ENCODE measurements at places on chromosomes 11 and 22.

DNA sequence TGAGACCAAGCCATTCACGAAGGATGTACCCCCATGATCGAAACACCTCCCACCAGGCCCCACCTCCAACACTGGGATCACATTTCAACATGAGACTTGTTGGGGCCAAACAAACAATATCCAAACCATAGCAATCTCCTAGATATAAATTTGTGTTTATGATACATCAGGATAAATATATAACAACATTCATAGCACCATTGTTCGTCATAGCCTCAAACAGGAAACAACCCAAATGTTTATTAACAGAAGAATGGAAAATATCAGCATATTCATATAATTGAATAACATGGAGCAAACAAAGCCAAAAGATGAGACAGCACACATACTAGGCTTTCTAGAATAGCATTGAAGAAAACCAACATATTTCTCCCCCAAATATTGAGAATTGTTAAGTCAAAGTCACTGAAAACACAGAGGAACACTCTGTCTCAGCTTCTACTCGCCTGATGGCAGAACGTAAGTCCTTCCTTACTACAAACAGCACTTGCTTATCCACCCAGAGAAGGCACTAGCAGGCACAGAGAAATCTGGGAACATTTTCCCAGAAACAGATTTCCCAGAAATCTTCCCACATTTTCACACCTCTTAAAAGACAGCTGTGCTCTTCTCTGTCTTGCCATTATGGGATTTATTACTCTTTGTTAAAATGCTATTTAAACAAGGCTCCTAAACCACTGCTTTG, 8.1 kb upstream of the GDPD4 start:
- no peak for DNase-seq

- no peak for DNase-seq
Measured at GRCh38 chr11:8298801-8299786, 35.4 kb upstream of the LMO1 start.

GRCh38 chr11:72041364-72042063, 38.8 kb downstream of the NUMA1 start:
- DNase-seq, result peak; percentile 43

GRCh38 chr22:20147237-20147988, 3.4 kb downstream of the CCDC188 start:
- no peak for DNase-seq

DNA sequence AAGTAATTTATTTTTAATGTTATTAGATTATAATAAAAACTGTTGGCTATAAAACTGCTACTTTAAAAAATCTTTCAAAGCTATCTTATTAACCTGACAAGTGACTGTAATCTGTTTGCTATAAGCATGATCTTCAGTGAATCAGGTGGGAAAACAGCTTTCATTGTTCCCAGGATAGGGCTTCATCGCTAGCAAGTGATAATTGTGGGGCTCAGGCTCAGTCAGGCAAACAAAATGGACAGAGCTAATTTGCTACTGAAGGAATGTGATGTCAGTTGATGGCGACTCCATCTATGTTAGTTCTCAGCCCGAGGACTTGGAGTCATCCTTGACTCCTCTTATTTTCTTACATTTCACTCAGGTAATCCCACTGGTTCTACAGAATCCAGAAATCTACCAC, 125.0 kb downstream of the RASSF10 start:
- DNase-seq, result no peak

- peak; percentile 72 for DNase-seq
Measured at GRCh38 chr22:46803031-46803880, 40.8 kb downstream of the TBC1D22A start.

DNA sequence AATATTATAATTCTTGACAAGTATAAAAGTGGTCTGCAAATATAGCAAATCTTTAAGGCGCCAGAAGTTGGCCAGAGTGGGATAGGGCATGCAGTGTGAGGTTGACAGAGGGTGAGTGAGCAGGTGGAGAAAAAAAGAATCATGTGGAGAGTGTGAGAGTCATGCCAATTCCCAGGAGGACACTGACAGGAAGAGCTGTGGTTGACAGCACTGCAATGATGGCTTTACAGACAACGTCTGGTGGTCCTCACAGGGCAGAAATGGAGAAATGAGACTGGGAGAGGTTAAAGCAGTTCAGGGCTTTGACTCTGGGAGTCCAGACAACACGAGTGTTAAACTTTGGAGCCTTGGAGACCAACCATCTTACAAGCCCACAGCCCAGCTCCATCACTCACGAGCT, 34.9 kb downstream of the SERPIND1 start:
- no peak for DNase-seq

DNA sequence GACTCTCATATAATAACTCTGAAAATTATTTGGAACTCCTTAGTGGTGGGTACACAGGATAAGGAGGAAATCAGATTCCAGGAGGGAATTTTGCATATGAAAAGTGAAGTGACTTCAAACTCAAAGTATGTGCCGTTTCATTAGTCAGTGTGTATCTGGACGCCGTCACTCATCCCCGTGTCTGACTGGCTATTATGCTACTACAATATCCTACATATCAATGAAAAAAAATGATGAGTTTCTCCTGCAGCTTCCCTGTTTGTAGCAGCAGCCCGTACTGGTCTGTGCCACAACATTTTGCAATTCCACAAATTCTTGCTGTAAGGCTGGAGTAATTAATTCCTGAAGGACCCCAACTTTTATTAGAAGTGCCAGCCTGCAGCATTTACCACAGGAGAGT, 16.5 kb downstream of the WT1 start:
- no peak for DNase-seq

DNA sequence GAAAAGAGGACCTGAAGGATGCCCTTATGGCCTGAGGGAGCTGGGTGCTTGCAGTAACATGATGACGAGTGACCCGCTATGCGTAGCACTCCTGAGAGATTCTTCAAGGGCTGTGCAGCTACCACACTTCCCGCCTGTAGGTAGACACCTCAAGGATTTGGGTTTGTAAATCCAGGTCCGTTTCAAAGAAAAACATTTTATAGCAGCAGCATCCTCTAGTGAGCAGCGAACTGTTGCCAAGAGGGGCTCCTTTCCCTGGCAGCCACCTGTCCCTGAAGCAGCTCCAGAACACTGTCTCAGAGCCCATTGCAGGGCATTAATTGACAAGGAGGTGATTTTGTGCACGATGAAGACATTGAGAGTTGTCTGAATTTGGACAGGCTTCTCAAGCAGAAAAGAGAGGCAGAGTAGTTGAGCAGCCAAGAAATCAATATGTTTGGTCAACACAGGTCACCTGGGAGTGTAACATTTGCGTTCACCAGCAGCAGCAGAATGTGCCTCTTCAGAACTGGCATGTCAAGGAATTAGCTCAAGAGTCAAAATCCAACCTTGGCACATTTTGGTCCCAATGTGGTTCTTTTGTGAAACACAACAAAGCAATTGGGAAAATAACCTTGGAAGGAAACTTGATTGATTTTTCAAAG, 209.8 kb upstream of the MTNR1B start:
- DNase-seq, result no peak

- no peak for DNase-seq
Measured at GRCh38 chr11:47553406-47553743, 443 bp upstream of the CELF1 start.

DNA sequence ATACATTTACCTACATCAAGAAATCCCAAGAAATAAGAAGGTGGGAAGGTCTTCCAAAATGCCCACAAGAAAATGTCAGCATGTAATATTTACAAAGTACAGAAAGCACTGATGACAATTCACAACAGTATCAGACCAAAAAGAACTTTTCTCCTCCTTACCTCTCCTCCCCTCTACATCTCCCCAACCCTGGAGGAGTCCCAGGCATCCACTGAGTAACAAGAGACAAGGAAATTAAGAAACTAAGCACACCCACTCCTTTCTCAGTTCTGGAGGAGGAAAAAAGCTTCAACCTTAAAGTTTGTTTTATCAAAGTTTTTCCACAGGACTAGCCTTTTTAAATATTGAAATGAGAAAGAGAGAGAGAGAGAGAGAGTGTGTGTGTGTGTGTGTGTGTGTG, 2.0 kb upstream of the SERGEF start:
- DNase-seq, result no peak

- no peak for DNase-seq
Measured at GRCh38 chr11:105296386-105296785, 156.8 kb upstream of the CARD18 start.

DNA sequence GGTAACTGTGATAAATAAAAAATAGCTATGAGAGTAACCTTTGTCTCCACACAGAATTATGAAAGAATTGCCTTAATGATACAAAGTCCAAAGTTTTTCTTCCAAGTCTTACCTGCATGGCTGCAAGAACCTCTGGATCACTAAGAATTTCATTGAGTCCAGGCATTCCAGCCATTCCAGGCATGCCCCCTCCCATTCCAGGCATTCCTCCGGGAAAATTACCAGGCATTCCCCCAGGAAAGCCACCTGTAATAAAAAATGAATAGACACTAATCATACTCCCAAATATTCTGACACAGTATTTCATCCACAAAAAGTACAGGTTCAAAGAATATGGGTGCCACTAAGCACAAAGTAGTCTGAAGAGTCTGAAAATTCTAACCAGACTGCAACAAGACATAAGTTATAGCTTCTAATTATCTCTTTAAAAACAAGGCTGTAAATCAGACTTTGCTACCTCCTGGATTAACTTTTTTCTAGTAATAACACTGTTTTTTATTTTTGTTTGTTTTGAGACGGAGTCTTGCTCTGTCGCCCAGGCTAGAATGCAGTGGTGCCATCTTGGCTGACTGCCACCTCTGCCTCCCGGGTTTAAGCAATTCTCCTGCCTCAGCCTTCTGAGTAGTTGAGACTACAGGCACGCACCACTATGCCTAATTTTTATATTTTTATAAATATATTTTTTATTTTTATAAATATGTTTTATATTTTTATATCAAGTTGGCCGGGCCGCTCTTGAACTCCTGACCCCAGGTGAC, 8.0 kb upstream of the SLC25A17 start:
- DNase-seq, result no peak

DNA sequence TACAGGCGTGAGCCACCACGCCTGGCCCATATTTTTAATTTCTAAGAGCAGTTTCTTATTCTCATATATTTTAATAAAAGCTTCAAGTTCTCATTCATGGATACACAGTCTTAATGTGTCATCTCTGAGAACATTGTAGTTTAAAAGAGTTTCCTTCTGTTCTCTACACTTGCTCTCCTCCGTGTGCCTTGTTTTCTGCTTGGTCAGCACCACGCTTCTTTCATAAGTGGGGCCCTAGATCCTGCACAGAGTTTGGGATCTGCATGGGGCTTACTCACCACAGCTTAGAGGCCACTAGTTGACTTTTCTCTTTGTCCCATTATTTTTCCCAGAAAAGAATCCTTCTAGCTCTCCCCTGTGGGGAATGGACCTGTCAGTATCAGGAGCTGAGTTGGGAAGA, 58.8 kb downstream of the PPP6R2 start:
- DNase-seq, result no peak

- DNase-seq, result no peak
Measured at GRCh38 chr11:9267680-9268079, 2.5 kb upstream of the DENND5A start.

- no peak for DNase-seq
Measured at GRCh38 chr11:60371386-60371785, 6.9 kb upstream of the MS4A7 start.

GRCh38 chr11:77677138-77677537, 39.5 kb upstream of the CLNS1A start:
- no peak for DNase-seq

- DNase-seq, result no peak
Measured at GRCh38 chr22:33404723-33405122, 346.5 kb upstream of the SYN3 start.

DNA sequence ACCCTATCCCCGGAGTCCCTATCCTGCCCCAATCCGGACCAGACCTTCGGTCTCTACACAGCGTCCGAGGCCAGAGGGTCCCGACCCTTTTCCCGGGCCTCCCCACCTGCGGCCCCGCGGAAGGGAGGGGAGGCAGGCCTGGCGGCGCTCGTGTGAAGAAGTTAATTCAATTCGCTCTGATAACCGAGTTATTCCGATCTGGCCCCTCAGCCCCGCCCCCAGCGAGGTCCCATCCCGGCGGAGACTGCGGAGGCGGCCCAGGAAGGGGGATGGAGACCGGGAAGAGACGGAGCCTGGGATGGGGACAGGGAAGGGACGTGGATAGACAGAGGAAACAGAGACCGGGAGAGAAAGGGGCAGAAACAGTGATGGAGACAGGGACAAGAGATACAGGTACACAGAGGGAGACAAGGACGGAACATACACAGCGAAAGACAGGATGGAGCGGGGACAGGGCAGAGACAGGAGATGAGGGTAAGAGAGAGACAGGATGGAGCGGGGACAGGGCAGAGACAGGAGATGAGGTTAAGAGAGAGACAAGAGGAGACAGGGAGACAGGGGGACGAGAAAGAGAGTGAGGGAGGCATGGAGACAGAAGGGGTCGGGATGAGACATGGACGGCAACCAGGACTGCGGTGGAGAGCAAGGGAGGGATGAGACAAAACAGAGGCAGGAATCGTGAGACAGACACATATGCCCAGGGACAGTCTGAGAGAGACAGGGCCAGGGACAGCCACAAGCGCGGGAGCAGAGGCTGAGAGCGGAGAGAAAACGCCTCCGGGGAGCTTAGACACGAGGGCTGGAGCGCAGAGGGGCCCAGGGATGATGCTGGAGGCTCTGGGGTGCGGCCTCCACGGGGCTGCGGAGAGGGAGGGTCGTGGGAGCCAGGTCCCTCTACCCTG, 636 bp upstream of the PHOX2A start:
- DNase-seq, result no peak

DNA sequence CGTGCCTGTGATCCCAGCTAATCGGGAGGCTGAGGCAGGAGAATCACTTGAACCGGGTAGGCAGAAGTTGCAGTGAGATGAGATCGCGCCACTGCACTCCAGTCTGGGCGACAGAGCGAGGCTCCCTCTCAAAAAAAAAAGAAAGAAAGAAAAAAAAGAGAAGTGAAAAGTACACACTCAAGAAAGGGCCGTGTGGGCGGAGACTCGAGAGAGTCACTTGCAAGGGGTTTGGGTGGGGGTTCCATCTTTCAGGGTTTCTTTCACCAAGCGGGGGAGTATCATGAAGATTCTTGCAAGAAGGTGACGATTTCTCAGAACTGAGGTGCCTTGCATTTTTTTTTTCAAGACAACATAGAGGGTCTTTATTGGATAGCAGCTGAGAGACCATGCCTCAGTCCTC, 4.0 kb upstream of the IFITM5 start:
- DNase-seq, result no peak

GRCh38 chr11:68521969-68522652, 61.6 kb downstream of the PPP6R3 start:
- DNase-seq, result no peak

GRCh38 chr11:103279821-103280220, 170.6 kb downstream of the DYNC2H1 start:
- DNase-seq, result no peak

DNA sequence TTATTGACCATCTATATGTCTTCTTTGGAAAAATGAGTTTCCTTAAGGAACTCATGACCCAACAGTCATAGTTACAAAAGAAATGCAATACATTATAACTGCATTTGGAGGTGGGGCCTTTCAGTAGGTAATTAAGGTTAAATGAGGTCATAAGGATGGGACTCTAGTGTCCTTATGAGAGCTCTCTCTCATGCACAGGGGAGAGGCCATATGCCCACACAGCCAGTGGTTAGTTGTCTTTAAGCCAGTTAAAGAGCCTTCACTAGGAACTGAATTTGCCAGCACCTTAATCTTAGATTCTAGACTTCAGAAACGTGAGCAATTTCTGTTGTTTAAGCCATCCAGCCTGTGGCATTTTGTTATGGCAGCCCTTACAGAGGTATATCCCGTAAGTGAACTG, 27.3 kb downstream of the INTS4 start:
- DNase-seq, result no peak
